D721Med (cell line): ENCODE measurements at places on chromosomes 12 and 14.

DNA sequence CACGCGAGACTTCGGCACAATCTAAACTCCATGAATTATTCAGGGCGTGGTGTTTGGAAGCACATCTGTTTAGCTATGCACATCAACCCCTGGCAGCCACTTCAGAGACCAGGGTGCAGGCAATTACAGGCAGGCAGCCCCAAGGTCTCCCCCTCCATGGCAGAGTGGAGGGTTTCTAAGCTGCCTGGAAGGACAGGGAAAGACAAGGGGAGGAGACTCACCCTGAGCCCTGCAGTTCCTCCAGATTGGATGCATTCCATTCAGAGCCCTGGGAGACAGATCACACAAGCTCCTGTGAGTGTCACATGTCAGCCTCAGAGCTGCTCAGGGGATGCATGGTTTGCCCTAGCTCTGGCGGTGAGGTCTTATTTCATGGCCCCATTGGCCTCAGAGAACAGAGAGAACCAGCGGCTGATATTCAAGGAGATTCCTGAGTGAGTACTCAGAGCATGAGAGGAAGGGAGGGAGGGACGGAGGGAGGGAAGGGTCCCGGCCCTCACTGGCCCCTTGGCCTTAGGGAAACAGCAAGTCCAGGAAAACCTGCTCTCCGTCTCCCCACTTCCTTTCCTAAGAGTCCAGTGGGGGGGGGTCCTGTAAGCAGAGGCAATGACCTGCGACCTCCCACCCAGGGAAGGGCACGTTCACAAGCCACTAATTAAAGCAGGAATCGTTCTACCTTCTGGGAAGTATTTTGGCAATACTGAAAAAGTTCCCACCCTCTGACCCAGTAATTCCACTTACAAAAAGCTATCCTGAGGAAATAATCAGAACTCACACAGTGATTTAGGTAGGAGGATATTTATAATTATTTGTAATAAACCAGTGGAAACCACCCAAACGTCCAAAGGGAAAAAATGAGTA lies 55.1 kb downstream of the SSH1 start:
- no peak for DNase-seq

- DNase-seq = no peak
Measured at GRCh38 chr12:55227643-55228042, 6.8 kb downstream of the OR10A7 start.

DNA sequence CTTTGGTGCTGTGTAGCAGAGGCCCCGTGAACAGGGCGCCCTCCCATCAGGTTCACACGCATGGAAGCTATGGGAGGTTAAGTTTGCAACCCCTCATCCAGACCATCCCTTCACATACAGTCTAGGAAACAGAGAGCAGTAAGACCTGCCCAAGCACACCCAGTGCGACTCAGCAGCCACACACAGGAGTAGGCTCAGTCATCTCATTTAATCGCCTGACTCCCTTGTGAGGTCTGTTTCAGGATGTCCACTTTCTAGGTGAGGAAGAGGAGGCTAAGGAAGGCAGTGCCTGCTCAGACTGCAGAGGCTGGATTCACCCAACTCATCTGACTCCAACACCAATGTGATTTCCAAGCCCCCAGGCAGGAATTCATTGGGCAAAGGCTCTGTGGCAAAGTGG lies 11.9 kb downstream of the BDKRB1 start:
- DNase-seq = no peak

GRCh38 chr12:116495260-116495659 lies 63.9 kb upstream of the MAP1LC3B2 start:
- DNase-seq = no peak

GRCh38 chr12:62297321-62297720 lies 37.1 kb downstream of the USP15 start:
- DNase-seq = no peak

DNA sequence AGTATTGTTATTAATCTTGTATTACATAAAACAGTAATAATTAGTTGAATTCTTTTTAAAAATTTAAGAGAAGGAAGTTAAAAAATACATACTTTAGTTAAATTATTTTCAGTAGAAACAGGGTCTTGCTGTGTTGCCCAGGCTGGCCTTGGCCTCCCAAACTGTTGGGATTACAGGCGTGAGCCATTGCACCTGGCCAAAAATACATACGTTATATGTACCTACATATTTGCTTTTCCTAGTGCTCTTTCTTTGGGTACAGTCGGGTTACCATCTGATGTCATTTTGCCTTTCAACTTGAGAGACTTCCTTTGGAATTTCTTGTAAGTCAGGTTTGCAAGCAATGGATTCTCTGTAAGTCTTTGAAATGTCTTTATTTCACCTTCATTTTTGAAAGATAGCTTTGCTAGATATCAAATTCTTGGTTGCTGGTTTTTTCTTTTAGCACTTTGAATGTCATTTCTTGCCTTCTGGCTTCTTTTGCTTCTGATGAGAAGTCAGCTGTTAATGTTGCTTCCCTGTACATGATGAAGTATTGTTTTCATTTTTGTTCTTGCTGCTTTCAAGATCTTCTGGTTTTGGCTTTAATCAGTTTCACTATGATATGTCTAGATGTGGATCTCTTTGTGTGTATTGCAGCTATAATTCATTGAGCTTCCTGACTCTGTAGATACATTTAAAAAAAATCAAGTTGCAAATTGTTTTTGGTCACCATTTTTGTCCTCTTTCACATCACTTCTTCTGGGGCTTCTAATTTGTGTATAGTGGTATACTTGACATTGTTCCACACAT lies 84.4 kb downstream of the SPATS2 start:
- DNase-seq = no peak

- DNase-seq = no peak
Measured at GRCh38 chr12:111251058-111251730, 117.7 kb downstream of the PHETA1 start.

GRCh38 chr14:85576848-85577542 lies 47.1 kb downstream of the FLRT2 start:
- DNase-seq = no peak

DNA sequence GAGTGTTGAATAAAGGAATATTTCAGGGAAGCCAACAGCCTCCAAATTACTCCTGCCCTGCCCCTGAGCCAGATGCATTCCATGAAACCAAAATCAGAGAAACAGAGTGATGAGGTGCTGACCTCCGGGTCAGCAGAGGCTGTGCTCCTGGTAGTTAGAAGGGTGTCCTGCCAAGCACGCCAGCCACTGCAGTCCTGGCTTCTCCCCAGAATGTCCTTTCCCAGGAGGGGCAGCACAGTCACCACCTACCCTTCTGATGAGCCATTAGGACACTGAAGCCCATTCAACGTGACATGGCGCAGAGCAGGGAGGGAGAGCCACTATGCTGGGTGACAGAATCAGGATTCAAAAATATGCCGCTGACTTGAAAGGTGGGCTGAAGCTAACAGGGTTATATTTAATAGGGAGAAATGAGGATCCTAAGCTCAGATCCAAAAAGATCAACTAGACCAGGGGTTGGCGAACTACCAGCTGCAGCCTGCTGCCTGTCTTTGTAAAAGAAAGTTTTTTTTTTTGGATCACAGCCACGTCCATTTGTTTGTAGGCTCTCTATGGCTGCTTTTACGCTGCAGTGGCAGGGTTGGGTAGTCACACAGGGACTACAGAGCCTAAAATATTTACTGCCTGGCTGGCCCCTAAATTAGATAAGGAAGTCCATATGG lies 34.5 kb upstream of the PLEK2 start:
- DNase-seq = no peak

DNA sequence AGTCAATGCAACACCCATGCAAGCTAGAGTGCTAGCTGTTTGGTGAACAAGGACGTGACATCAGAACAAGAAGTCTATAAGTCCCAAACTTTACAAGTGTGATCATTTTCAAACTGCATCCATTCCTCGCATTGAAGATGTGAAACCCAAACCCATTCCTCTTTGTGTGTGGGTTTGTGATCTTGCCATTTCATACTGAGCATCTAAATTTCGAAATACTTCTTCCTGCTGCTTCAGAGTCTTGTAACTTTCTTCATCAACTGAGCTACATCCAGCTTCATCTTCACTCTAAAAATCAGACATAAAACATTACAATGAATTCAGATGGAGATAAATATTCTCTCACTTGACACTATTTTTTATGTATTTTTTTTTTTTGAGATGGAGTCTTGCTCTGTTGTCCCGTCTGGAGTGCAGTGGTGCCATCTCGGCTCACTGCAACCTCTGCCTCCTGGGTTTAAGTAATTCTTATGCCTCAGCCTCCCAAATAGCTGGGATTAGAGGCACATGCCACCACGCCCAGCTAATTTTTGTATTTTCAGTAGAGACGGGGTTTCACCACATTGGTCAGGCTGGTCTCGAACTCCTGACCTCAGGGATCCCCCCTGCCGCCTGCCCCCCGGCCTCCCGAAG lies 4.8 kb upstream of the ZCCHC8 start:
- DNase-seq = no peak

GRCh38 chr12:104414581-104415341 lies 42.0 kb upstream of the CHST11 start:
- no peak for DNase-seq

- DNase-seq = no peak
Measured at GRCh38 chr12:109611223-109611622, 37.6 kb downstream of the MVK start.

DNA sequence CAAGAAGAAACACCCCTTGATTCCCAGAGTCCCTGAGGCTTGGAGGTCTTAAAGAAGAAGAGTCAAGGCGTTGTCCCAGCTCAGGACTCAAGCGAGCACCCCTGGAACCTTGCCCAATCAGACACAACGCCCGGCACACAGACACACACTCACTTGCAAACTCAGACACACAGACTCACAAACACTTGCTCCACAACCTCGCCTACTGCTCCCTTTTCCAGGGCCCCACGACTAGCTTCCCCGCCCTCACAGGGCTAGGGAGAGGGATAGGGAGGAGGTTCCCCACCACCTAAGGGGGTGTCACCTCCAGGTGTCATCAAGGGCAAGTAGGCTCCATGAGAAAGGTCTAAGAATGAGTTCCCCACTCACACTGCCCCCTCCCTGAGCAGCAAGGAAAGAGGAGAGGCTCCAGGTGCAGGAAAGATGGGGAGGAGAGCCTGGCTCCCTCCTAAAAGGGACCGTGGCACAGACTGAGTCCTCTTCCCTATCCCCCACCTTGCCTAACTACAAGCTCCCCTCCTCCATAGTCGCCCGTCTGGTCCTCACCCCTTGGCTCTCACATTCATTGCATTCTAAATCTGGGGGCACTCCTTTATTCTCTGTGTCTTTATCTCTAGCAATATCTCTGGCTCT lies 717 bp downstream of the WNT10B start:
- no peak for DNase-seq

GRCh38 chr12:117035287-117035686 lies 63.9 kb downstream of the TESC start:
- DNase-seq = no peak

- no peak for DNase-seq
Measured at GRCh38 chr12:52452101-52452500, at the start of gene KRT6B. Gene KRT6B (minus strand): TSS chr12:52452146. CDS start chr12:52452078, 68 bp downstream.

- DNase-seq = no peak
Measured at GRCh38 chr14:91377700-91378652, 39.6 kb downstream of the CCDC88C start.

GRCh38 chr14:72590577-72590976 lies 303.3 kb downstream of the DPF3 start:
- DNase-seq = no peak

DNA sequence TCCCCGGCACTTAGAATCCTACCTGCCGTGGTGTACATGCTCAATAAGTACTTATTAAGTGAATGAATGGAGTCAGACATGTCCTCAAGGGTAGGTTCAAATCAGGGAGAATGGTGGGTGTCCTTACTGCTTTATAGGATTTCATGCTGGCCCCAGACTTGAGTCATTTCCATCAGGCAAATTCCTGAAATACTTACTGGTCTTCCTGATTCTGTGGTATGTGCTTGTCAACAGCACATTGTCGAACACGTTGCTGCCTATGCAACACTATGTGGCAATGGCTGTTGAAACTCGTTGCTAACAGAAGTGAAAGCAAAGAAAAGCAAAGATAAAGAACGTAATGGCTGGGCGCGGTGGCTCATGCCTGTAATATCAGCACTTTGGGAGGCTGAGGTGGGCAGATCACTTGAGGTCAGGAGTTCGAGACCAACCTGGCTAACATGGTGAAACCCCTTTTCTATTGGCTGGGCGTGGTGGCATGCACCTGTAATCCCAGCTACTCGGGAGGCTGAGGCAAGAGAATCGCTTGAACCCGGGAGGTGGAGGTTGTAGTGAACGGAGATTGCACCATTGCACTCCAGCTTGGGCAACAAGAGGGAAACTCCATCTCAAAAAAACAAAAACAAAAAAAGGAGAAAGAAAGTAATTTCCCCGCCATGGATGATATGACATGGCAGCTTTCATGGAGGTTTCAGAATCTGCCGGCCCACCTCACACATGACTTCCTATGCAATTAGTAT lies 214.9 kb downstream of the ZFP36L1 start:
- DNase-seq = no peak

DNA sequence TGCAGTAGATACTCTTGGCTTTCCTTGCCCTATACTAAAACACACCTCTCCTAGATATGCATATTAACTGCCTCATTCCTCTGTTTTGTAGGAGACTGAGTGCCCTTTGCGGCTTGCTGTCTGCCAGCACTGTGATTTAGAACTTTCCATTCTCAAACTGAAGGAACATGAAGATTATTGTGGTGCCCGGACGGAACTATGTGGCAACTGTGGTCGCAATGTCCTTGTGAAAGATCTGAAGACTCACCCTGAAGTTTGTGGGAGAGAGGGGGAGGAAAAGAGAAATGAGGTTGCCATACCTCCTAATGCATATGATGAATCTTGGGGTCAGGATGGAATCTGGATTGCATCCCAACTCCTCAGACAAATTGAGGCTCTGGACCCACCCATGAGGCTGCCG lies 15.4 kb downstream of the TRAFD1 start:
- no peak for DNase-seq

- no peak for DNase-seq
Measured at GRCh38 chr12:666766-667308, 3.6 kb upstream of the NINJ2 start.

DNA sequence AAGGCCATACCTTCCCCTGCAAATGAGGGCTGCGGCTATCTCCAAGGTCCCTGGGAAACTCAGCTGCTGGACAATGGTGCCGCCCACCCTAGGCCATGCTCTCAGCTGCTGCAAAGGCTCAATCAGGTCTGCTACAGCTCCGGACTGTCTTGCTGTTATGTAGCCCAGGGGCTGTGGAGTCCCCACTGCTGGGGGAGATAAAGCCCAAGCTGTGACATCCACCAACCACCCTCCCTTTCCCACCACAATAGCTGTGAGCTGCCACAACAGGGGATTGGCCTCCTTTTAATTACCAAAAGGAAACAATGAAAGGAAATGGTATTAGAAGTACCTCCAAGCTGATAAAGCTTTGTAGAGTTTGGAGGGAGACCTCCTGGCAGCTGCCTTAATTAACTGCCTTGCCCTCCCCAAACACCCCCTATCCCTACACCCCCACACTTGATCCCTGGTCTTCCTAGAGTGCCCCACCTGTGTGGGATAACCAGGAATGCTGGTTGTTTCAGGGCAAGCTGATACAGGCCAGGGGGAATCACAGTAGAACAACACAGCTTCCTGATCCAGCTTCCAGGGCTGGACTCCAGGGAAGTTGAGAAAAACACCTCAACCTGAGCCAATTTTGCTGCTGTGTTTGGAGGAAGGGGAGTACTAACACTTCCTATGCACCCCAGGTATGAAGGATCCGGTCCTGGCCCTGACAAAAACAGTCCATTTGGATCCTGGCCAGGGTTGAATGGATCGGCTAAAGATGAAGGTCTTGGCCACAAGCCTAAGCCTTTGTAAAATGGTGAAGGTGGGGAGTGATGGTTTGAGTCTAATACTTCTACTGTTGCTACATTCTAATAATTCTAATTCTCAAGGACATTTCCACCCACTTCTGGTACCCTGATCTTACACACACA lies at the start of gene VWF:
Gene VWF, minus strand, starts transcription at position 260 of the 899 bp plus-strand sequence. CDS start 1,474 bp downstream, outside the sequence.
- DNase-seq = no peak

- DNase-seq = no peak
Measured at GRCh38 chr12:114888448-114888847, 204.5 kb upstream of the TBX3 start.

GRCh38 chr12:2877953-2878732 lies 1.1 kb downstream of the RHNO1 start:
- DNase-seq = no peak
